Astrocyte of the spinal cord (primary cell): ENCODE measurements at places on chromosomes 4 and X.

DNA sequence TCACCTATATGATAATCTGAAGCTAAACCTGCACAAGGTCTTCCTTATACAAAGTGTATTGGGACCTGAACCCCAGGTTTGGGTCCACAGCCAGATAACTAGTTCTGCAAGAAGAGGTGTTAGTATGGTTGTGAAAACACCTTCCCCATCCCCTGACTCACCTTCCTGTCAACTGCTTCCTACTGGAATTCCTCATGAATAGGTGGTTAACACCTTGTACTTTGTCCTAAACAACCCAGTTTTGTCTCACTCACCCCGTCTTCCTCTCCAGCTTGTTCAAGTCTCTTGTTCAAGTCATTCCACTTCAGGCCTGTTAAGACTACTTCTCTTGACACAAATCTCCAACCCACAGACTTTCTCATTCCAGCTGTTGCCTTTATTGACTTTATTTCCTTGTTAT is 45.5 kb downstream of the CCNG2 start:
- no peak for DNase-seq

DNA sequence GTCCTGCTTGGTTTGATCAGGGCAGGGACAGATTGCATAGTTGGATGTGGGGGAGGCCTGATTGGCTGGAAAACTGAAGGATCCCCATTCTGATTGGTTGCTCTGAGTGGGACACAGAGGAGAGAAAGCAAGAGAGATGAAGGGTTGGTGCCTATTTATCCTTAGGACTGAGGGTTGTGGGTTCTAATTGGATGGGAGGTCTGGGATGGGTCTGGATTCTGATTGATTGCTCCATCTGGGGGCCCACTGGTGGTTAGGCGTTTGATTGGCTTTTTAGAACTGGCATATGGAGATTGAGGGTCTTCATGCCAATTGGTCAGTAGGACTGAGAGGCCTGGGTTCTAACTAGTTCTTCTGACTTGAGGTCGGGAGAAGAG is 644 bp upstream of the EBP start:
- no peak for DNase-seq

DNA sequence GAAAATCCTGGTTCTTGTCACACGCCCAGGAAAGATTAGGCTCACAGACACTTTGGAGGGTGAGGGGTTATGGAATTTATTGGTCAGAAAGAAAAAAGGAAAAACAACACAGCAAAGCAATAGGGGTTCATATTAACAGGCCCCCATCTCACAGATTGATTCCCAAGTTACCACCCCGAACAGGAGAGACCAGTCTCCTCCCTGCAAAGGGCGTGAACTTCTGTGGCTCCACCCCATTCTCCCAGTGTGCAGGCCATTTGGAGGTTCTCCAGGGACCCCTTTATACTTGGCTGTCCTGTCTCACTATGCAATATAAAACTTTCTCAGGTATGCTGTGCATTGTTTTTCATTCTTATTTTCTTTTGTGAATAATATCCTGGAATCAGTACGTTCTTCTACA is 7.4 kb downstream of the FGF2 start:
- DNase-seq, result no peak

DNA sequence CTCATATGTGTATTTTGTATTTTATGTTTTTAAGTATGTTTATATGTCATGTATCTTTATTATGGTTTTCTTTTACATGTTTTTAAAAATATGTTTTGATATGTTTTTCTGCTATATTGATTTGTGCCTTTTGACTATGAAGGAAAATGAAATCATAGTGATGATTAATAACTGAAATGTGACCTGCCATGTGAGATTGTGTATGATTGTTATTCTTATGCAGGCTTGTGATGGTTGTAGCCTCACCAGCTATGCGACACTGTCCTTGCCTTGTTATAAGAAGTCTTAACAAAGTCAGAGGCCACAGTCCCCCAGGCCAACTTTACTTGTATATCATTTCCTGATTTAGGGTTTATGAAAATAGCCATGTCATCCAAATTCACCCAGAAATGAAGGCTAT is 83.2 kb downstream of the TMEM131L start:
- no peak for DNase-seq

DNA sequence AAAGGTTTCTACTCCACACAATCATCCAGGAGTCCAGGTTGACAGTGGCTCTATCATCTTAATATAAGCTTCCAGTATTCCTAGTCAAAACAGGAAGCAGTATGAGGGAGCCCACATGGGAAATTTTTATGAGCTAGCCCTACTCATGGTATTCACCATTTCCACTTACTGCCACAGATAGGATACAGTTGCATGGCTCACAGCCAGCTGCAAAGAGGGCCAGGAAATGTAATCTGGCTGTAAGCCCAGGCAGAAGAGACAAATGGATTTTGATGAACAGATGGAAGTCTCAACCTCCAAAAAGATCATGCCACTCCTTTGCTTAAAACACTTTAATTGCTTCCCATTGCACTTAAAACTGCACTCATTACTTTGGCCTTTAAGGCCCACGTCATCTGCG is 150.6 kb downstream of the ADAMTS3 start:
- DNase-seq, result peak; percentile 80

DNA sequence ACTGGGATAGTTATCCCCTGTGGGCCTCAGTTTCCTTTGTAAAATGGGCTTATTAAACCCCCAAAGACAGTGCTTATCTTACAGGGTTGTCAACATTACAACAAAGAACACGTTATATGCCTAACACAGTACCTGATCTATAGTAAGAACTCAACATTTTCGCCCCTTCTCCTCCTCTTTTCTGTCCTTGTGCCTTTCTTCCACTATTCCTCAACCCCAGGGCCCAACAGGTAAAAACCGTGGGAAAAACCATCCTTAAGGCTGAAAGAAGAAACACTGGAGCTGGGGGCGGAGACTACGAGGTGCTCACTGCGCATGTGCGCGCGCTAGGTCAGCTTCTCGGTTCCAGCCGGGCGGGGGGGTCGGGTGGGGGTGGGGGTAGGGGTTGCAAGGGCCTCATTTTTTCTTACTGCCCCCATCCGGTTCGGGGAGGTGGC is 426 bp upstream of the XIAP start:
- no peak for DNase-seq

- no peak for DNase-seq
These were observed 78.6 kb upstream of the BOD1L1 start for GRCh38 chr4:13706120-13706519.
